ENCODE measurements at places on chromosomes 1 and 21.

GRCh38 chr1:206719169-206719839, 34.6 kb downstream of the MAPKAPK2 start:
- no peak for DNase-seq

DNA sequence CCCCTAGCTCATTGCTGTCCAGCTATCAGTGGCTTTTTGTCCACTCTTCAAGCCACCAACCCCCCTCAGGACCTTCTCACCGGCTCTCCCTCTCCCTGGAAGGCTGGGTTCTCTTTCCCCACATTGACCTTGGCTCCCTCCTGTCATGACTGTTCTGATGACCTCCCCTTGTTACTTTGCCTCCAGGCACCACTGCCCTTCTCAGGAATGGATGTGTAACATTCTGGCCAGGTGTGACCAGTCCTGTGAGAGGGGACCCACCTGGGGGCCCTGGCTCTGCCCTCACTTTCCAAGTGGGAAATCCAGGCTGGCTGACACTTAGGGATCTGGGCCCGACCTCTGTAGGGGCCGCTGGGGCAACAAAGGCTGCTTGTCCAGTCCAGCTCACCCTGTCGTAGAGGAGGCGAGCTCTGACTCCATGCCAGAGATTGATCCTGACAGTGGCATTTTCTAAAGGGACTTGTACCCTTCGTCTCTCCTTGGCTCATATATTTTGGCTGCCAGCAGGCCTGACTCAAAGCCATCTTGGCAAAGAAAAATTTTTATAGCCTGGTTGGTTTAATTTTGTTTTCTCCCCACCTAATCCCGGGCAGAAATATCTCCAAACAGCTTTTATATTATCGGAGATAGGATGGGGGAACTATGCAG, 37.9 kb upstream of the USP24 start:
- no peak for DNase-seq

DNA sequence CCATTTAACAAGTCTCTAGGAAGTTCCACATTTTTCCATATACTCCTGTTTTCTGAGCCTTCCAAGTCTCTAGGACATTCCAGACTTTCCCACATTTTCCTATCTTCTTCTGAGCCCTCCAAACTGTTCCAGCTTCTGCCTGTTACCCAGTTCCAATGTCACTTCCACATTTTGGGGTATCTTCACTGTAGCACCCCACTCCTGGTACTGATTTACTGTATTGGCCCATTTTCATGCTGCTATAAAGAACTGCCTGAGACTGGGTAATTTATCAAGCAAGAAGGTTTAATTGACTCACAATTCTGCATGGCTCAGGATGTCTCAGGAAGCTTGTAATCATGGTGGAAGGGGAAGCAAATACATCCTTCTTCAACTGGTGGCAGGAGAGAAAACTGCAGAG, 285.0 kb downstream of the LRRIQ3 start:
- DNase-seq = no peak

GRCh38 chr1:58287894-58288623, 258.5 kb downstream of the OMA1 start:
- DNase-seq = no peak

- no peak for DNase-seq
Observed at GRCh38 chr1:115862403-115862802, 21.5 kb upstream of the NHLH2 start.

GRCh38 chr1:80607064-80607463, 1193.7 kb upstream of the ADGRL2 start:
- no peak for DNase-seq

DNA sequence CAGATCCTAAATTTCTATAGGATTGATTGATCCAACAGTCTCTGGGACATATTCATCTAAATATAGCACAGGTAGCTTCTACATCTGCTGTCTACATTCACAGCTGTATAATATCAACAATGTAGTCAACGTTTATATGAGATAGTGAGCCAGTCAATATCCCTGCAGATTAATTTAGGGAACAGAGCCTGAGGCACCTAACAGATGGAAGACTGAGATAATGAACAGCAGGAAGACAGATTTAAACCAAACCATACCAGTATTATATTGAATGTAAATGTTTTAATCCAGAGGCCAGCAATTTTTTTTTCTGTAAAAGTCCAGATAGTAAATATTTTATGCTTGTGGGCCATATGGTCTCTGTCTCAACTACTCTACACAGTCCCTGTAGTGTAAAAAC, 2072.4 kb downstream of the MRPL39 start:
- DNase-seq = no peak

Data from fibroblast of the aortic adventitia (primary cell).